ENCODE measurements at places on chromosomes 16 and 17.

GRCh38 chr17:50923611-50924010 lies 57.5 kb upstream of the TOB1 start:
- DNase-seq, result no peak

- no peak for DNase-seq
Observed at GRCh38 chr17:38658741-38659345, 15.9 kb downstream of the EPOP start.

- DNase-seq, result no peak
Observed at GRCh38 chr17:50299776-50300175, 25.5 kb downstream of the TMEM92 start.

DNA sequence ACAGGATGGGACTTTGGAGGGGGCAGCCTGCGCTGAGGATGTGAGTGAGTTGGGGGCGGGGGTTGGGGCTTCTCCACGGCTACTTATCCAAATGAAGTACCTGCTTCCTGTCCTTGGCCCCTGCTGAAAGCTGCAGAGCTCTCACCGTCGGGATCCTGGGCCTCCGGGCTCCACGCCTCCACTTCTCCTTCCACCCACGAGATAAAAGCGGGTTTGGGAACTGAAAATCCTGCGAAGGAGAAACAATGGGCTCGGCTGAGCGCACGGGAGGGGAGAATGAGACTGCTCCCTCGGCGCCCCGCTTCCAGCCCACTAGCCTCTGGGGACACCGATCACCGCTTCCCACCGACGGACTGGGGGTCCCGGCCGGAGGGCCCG lies 486 bp downstream of the ZNF785 start:
- no peak for DNase-seq

DNA sequence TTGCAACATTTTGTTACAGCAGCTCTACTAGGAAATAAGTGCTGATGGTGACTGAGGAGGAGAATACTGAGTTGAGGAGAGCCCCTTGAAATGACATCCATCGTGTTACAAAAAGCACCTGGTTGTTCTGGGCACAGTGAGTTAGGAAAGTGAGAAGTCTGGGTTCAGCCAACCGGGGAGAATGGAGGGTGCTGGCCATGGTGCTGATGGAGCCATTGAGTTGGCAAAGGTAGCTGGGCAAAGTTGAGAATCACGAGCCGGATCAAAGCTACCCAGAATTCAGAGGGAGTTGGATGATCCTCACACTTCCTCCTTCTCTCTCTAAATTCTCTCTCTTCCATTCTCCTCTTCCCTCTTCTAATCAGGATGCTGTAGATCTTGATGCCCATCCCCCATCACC lies 35.0 kb upstream of the ASIC2 start:
- no peak for DNase-seq

DNA sequence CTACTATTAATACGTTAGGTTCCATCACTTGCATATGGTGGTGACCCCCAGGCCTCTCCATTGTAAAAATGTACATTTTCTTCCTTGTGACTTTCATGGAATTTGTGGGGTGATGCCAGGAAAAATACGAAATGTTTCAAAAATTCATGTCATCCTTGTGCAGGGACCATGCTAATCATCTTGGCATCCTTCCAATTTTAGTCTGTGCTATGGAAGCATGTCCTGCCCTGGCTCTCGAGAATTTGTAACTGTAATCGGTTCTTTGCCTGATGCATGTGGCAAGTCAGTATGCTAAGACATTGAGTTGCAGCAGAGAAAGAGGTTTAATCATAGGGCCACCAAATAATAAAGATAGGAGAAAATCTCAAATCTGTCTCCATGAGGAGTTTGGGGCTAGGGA lies 14.3 kb upstream of the GINS3 start:
- DNase-seq, result no peak

- DNase-seq, result no peak
Observed at GRCh38 chr17:38410201-38410600, 18.1 kb upstream of the ARHGAP23 start.

- no peak for DNase-seq
Observed at GRCh38 chr17:59437791-59438281, 106.4 kb downstream of the YPEL2 start.

DNA sequence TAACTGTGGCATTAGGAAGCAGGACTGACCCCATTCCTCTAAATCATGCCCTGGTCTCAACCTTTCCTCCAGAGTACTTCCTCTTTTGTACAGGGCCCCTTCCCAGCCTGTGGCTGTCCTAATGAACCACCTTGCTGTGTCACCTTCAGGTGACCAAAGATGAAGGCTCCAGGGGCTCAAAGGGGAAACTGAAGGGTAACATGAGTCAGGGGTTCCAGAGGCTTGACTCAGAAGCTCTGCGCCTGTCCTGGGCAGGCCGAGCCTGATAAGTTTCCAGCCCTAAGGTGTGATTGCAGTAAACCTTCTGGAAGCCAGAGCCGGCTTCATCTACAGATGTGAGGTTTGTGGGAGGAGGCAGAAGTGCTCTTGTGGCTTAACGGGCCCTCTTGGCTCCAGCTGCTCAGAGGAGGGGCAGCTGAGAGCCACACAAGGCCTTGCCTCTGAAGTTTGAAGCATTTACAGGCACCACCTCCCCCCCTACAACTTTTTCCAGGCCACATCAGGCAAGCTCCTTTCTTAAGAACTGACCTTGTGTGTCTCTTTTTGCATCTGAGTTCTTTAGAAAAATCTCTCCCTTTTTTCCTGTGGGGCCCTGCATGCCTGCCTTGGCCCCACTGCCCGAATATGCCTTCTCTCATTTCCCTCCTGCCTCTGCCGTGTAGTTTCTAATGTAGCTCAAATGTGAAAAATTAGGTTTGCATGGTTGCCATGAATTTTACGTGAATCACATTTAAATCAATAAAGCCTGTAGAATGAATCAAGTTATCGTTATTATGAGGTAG lies 149.9 kb downstream of the CLEC16A start:
- DNase-seq, result no peak

DNA sequence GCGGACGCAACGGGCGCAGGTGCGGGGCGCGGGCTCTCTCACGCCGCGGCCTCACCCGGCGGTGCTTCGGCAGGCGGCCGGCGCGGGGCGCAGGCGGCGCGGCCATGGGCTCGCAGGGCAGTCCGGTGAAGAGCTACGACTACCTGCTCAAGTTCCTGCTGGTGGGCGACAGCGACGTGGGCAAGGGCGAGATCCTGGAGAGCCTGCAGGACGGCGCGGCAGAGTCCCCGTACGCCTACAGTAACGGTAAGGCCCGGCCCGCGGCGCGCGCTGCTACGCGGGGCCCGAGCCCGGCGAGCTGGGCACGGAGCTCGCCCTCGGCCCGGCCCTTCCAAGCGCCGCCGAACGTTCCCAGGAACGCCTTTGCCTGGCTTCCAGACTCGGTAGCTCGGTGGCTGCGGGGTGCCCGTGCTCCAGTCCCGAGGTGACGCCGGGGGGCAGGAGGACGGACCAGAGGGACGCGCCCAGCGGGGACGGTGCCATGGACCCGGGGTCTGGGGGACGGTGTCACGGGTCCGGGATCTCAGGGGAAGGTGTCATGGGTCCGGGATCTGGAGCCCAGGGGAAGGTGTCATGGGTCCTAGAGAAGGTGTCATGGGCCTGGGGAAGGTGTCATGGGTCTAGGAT lies 435 bp downstream of the RAB40C start:
- DNase-seq, result peak; percentile 31

GRCh38 chr16:84739349-84740124 lies 39.7 kb downstream of the USP10 start:
- no peak for DNase-seq

DNA sequence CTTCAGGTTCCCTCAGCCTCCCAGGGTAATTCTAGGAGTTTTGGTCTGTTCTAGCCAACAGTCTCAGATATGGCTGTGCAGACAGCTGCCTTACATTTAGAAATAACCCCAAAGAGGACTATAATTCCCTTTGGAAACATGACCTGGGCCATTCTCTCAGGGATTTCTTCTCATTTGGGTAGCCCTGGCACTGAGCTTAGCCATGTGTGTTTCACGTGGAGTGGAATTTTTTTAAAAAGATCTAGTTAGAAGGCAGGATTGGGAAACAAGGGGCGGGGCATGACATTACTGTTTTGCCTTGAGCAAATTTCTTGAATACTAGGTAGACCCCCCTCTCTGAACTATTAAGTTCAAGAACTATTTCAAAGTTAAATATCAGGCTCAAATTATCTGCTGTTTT lies 29.6 kb upstream of the MRC2 start:
- DNase-seq, result no peak

GRCh38 chr16:47504599-47504998 lies 43.5 kb downstream of the PHKB start:
- no peak for DNase-seq

- DNase-seq, result no peak
Observed at GRCh38 chr16:80896776-80897175, 92.4 kb upstream of the CDYL2 start.

- DNase-seq, result peak; percentile 60
Observed at GRCh38 chr17:27651411-27652345, 20.7 kb downstream of the LGALS9 start.

- DNase-seq, result no peak
Observed at GRCh38 chr17:17852930-17853329, 16.1 kb upstream of the SREBF1 start.

DNA sequence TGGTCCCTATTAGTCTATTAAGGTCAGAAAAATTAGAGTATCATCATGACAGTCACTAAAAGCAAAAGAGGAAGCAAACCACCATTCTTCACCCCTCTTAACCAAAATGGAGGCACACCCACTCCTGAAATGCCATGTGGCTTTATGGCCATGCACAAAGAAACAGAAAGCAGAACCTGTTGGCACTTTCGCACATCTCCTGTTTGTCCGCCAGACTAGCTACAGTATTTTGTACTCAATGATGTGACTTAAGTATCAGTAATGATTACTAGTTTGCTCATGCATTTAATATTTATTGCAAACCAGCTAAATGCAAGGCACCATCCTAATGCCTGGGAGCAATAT lies 70.2 kb upstream of the GNAO1 start:
- no peak for DNase-seq

- no peak for DNase-seq
Observed at GRCh38 chr17:17078832-17079231, 36.6 kb downstream of the MPRIP start.

DNA sequence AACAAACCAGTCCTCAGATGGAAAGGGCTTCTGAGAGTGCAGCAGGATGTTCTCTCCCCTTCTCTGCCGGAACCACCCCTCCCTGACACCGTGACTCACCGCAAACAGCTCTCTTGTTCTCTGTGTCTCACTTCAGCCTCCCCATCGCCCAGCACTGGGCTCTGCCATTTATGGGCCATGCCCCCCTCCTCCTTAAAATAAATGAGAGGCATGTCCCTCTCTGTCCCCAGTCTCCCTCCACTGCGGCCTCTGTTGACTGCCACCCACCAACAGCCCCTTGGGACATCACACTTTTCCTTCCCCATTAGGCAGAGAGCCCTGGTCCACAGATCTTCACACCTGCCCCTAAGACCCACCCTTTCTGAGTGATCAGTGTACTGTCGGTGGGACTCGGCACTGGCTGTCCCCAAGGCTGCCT lies 6.3 kb downstream of the CCDC102A start:
- DNase-seq, result peak; percentile 83

- DNase-seq, result no peak
Observed at GRCh38 chr16:66263168-66263972, 103.1 kb upstream of the CDH5 start.

GRCh38 chr17:50765454-50766221 lies 1.7 kb downstream of the ANKRD40CL start:
- no peak for DNase-seq

DNA sequence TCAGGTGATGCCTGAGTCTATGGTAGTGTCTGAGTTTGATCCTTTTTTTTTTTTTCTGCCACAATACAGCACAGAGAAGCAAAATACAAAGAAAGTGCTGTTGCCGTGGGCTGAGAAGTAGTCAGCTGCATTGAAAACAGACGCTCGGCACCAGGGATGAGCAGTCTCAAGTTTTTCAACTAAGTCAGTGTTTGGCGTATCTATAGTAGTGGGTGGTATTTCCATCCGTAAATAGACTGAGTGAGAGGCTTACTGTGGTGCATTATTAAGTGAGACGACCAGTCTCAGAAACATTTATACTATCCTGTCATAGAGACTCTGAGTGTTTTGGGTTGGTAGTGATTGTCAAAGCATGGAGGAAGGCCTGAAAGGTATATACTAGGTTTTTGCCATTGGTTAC lies 221.3 kb downstream of the SNX29 start:
- no peak for DNase-seq

- no peak for DNase-seq
Observed at GRCh38 chr17:16980813-16981731, 9.2 kb upstream of the TNFRSF13B start.

DNA sequence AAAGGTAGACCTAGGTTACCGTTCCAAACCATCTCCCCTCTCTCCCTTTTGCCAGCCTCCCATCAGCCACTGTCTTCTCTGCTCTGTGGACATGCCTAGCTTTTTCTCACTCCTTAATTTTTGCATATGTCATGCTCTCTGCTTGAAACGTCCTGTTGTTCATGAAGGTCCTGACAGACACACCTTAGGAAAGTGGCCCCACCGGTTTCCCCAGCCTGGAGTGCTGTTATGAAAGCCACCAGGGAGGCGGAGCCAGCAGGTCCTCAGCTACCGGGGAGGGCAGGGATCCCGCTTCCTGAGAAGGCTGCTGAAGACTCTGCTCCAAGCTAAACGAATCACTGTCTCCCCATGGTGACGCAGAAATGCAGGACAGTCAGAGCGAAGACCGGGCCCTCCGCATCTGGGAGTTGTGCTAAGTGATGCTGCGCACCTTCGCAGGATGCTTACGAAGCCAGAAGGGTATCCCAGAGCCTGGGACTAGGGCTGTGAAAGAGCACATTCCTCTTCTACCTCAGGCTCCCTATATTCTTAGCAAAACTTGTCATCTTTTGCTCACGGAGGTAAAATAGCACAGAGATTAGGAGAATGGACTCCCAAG lies 2.3 kb upstream of the SLC16A11 start:
- DNase-seq, result no peak

GRCh38 chr17:7558544-7559319 lies at the start of gene TNFSF13:
TSS of gene TNFSF13 (plus strand) at chr17:7558750. CDS start at chr17:7559040, 290 bp downstream.
- no peak for DNase-seq

DNA sequence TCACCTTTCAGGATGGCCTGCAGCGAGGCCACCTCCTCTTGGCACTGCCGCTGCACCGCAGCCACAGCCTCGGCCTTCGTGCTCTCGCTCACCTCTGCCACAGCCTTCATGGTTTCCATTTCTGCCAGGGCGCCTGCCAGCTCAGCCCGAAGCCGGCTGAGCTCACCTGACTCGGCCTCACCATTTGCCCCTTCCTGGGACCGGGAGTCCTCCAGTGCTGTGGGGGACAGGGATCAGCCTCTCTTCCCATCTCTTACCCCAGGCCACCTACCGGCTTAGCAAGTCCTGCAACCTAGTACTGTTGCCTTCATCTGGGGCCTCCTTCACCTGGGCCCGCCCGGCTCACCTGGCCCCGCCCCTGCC lies 658 bp downstream of the RABEP2 start:
- DNase-seq, result no peak

- DNase-seq, result no peak
Observed at GRCh38 chr17:58753026-58753425, 2.6 kb upstream of the PPM1E start.

- no peak for DNase-seq
Observed at GRCh38 chr17:48860034-48860433, 29.2 kb downstream of the CALCOCO2 start.

GRCh38 chr16:76607317-76607716 lies 330.1 kb downstream of the CNTNAP4 start:
- DNase-seq, result no peak

Data from naive thymus-derived CD8-positive, alpha-beta T cell (primary cell).